Posterior cingulate gyrus (tissue), 11 donors: ENCODE measurements at places on chromosomes 5 and 9.

DNA sequence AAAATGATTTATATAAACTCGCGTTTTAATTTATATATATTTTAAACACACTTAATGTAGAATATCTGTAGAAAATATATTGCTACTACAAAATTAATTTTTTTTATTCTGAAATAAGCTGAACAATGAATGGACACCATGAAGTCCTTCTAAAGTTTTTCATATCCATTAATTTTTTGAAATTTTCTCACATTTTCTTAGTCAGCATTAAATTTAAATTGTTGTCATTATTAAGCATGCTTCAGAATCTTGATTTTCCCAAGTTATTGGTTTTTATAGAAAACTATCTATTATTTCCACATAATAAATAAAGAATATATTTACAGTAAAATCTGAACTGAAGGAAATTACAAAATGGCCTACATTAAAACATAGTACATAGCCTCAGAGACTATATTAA, 1314.9 kb upstream of the CDH6 start:
- DNase-seq: no peak

DNA sequence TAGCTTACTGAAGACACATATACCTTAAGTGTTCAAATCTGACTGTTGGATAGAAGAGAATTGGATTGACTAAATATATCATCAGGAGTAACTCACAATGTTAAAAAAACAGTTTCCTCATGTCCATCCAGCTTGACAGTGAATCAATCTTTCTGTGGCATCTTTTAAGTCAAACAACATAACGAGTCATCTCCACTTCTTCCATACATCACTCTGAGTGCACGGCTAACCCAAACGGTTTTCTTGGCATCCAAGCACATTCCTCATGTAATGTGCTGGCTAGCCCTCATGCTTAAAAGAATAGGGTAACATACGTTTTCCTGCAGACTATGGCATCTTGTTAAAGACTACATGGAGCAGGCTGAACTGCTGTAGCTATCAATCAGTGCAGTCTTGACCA, 291.5 kb upstream of the TRPC7 start:
- DNase-seq: no peak

- DNase-seq: no peak
These were observed 21.0 kb upstream of the TDRD7 start for GRCh38 chr9:97390791-97391406.

GRCh38 chr5:163963881-163964280, 458.5 kb downstream of the MAT2B start:
- DNase-seq: no peak

- DNase-seq: no peak
These were observed 12.8 kb upstream of the CAMK4 start for GRCh38 chr5:111211341-111211740.

DNA sequence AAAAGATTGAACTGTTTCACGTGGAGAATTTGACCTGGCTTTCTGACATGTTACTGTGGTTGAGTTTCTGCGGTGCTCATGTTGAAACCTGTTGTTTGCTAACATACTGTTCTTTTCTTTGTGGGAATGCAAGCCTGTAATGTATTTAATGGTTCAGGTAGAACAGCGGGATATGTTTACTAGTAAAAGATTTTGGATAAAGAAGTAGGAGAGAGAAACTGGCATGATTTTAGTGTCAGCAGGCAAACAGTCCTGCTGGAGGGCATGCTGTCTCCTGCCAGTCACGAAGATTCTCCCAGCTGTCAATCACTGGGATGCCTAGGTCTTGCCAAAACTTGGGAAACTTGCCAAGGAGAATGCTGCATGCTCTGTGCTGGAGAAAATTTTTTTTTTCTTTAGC, 263.5 kb downstream of the TAF11L14 start:
- DNase-seq: no peak

DNA sequence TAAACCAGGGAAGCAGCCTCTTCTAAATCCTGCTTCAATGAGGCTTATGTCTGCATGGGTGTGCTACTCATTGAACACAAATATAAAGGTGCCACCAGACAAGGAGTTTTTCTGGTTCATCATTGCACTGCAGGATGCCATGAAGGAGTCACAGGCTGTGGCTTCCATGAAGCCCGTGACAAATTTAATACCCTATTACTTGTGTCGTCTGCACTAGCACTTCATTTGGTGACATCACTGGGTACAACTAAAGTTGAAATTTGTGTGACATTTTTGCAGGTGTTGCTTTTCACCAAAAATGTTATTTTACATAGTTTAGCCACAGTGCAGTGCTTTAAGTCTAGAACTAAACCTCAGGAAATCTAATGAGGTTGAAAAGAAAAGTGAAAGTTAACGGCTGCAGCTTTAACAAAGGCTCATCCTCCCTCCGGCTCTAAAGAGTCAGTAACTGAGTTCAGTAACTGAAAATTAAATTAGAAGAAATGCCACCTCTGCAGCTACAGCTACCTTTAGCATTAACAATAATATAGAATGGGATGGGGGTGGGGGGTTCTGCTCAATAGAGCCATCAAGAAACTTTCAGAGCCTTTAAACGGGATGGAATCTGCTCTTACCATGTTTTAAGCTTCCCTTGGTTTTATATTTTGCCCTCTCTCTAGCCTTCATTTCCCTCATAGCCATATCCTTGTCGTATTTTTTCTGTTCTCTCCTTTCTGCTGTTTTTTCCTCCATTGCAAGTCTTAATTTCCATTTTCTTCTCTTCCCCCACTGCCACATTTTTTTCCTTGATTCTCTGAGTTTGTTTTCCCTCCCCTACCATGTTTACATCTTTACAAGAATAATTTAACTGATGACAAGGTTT, 233.8 kb upstream of the TMEM161B start:
- DNase-seq: no peak

- no peak for DNase-seq
These were observed 102.4 kb downstream of the VAV2 start for GRCh38 chr9:133889584-133890301.

DNA sequence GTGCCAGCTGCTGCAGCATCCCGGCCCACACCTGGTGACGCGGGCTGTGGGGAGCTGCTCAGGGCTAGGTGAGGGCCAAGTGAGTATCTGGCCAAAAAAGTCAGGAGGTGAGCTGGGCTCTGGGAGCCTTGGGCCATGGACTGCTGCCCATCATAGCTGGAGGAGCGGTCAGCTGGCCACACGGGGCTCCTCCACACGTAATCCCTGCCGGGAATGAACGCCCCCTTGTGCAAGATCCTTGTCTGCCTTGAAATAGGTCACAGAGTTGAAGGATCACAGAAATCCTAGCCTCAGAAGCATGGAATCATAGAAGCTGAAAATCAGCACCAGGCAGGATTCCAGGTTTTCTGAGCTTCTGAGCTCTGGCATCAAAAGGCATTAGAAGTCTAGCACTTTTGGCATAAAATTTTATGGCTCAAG, 16.8 kb upstream of the COL27A1 start:
- DNase-seq: no peak

DNA sequence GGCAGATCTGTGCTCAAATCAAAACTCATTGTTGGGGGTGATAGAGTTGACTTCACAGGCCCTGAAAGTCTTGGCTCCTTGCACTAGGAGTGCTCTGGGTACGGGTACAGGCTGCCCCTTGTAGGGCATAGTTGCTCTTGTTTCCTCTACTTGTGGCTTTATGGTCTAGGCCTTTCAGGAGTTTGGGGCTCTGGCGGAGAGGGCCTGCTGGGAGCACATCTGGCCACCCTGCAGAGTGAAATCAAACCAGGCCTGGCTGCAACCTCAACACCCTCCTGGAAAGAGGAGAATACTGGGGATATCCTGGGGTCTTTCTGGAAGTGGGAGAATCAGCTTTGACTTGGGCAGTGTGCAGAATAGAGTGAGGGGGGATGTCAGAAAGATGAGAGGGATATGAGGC, 1.5 kb downstream of the TGFBI start:
- no peak for DNase-seq

DNA sequence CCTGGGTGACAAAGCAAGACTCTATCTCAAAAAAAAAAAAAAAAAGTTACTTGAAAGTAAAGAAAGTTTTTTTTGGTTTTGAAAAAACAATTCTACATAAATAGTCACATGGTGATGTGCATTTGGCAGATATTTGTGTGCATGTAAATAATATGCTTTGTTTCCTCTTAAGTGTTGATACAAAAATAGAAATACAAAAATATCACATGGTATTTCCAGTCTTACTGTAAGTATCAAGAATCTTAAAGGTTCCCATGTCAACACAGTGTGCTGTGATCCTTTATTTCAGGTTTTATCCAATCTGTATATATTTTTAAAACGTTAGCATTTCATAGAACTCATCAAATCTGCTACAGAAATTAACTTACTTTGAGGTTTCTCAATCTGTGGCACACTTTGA, 521.9 kb downstream of the TLE4 start:
- DNase-seq: no peak

GRCh38 chr5:1732238-1732941, 67.2 kb downstream of the MRPL36 start:
- no peak for DNase-seq

DNA sequence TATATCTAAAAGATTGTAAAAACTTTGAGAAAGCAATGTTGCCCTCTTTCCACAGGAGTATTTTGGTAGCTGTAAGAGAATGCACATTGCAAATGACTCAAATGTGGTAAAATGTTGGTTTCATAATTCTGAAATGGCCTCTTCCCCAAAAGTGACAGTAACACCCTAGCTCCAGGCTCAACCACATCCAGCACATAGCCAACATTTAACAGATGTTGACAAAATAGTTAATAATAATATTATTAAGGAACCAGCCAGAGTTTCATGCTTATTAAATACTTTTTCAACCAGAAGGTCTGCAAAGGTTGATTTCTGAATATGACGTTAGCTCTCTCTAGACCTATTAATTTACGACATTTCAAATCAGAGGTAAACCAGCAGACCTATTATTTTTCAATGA, 1.3 kb downstream of the ANXA1 start:
- DNase-seq: no peak

GRCh38 chr9:130150779-130151382, 21.3 kb upstream of the NCS1 start:
- no peak for DNase-seq

GRCh38 chr9:123998970-123999621, 12.5 kb upstream of the LHX2 start:
- peak; percentile 69 for DNase-seq

- DNase-seq: no peak
These were observed 134.0 kb upstream of the VCAN start for GRCh38 chr5:83337453-83338035.

GRCh38 chr9:138103849-138104206, 226.2 kb downstream of the CACNA1B start:
- DNase-seq: no peak

- DNase-seq: no peak
These were observed 18.1 kb downstream of the SLC12A2 start for GRCh38 chr5:128101676-128102075.

DNA sequence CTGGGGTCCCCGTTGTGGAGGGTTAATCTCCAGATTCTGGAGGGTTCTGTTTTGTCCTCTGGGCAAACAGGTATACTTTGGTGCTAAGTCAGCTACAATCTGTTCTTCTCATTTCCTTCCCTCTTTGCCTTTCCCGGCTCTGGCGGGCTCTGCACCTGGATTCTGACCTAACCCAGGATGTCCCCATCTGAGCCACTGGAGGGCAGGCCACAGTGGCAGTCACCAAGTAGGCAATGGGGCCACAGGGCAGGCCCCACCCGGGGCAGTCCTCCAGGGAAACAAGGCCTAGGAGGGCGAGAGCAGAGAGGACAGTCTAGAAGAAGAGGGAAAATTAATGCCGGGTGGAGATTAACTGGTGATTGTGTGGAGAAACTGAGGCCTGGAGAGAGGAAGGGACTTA, 40.4 kb upstream of the HRH2 start:
- no peak for DNase-seq

DNA sequence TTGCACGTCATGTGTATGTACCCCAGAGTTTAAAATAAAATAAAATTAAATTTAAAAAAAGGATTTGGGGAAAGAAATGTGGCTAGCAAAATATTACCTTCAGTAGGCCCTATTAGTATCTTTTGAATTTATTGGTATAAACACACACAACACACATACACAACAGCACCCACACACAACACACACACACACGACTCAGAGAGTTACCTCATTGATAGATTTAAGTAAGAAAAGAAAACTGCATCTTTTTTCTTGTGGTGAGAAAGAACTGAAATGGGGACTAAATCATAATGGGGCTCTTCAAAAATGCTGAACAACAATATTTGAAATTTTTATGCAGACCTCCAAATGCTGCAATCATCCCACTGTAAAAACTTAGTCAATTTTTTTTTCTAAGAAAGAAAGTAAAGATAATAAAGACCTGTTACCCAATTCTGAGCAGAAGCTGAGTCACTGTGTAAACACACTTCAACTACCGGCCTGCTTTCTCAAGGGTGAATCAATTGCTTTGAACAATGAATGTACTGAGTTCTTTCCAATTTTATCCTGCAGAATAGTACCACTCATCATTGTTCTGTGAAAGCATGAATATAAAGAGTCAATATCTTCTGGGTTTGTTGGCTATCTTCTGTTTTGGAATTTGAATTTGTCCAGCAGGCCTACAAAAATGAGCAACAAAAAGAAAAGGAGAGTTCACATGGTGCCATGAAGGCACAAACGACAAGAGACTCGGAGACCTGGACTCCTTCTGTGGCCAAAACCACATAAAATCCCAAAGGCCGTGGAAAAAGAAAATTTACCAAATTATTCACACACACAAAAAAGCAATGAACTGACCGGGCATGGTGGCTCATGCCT, 57.9 kb upstream of the CCNG1 start:
- DNase-seq: no peak

DNA sequence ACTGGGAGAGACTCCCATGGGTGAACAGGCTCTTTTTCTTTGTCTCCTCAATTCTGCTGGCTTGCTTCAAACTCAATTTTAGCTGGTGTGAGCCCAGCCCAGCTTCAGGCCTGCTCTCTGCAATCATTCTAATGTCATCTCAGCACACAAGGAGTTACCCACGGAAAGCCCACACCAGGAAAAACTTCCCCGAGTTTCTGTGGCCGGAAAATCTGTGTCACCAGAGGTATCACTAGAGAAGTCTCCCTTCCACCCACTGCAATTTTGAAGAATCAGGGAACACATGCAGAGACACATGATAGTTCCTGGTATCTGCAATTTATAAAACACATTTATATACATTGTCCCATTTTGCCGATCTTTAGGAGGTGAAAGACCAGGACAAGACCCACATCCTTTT, 13.5 kb upstream of the NDFIP1 start:
- DNase-seq: no peak
